ENCODE measurements at places on chromosomes 11 and 22.

DNA sequence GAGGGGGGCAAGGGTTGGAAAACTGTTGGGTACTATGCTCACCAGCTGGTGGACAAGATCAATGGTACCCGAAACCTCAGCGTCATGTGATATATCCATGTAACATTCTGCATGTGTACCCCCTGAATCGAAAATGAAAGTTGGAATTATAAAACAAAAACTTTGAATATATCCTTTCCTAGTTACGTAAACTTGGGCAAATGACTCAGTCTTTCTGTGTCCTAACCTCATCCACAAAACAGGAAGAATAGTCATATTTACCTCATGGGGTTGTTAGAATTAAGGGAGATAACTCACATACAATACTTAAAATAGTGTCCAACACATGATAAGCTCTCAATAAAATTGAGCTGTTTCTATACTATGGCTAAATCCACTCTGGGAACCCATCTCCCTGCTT, 620.1 kb upstream of the KIRREL3 start:
- no peak for DNase-seq

DNA sequence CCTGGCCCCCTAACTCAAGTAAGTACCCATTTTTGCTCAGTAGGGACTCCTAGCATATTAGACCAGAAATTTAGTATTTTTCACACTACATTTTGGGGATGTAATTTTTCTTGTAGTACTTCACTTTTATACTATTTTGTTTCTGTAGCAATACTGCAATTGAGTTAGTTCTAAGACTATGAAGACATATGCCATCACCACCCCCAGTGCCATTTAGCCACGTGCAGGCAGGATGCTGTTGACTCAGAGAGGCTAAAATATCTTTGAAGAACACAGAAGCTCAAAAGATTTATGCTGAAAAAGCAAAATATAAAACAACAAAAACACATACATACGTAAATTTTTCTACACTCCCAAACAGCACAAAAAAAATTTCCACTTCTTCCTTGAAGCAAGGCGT, 29.1 kb upstream of the DLAT start:
- no peak for DNase-seq

- DNase-seq, result no peak
Measured at GRCh38 chr11:112303616-112304015, 43.0 kb upstream of the PLET1 start.

GRCh38 chr11:7525424-7525823, 11.6 kb downstream of the PPFIBP2 start:
- peak; percentile 88 for DNase-seq
